ENCODE measurements at places on chromosomes 5 and 9.

DNA sequence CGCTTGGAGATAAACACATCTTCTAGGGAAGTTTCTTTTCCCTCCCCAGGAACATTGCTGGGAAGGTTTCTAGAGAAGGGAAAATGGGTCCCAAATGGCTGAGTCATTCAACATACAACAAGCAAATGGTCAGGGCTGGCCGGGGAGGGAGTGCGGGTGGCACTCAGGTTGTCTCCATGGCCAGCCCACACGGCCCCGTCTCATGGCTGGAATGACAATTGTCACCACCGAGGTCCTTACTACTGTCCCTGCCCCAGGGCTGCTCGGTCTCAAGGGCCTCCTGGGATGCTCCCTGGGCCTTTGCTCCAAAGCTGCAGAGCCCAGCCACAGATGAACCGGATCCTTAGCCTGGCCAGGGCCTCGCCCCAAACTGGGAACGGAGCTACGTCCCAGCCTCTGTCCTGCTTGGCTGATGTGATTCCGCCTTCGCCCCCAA is 121.9 kb downstream of the FGF18 start:
- no peak for ATAC-seq

- ATAC-seq = peak; percentile 58
Observed at GRCh38 chr9:115015018-115015635, 84.7 kb upstream of the TNFSF8 start.

GRCh38 chr9:73844135-73844534 is 653.0 kb upstream of the RORB start:
- no peak for ATAC-seq

DNA sequence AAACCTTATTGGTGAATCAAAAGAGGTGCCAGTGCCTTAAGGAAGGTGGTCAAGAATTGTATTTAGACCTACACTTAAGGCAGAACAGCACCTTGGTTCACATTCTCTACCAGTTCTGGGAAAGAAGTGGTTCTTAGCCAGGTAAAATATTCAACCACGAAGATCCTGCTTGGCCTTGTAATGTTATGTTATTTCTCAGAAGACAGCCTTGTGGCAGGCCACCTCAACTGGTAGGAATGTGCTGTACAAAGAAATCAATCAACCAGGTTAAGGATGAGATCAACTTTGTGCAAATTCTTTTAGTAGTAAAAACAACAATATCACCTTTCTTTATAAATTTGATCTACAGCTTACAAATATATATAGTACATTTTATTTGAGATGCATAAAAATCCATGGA is 246.8 kb downstream of the ARRDC3 start:
- ATAC-seq = peak; percentile 36

- ATAC-seq = no peak
Observed at GRCh38 chr5:54580997-54581811, 63.6 kb downstream of the SNX18 start.
